ENCODE measurements at places on chromosomes 1 and 21. TPM values are rescaled to one million over a fixed set of nuclear protein-coding genes. Genes with fewer than 3 reads are reported as not detected.

MAGOH gene
- total RNA-seq = 145 TPM

KRTAP13-1 gene
- not detected for total RNA-seq

SFN gene
- 5.6 TPM for total RNA-seq

CFAP141 gene
- not detected for total RNA-seq

CD5L gene
- total RNA-seq = not detected

LCK gene
- total RNA-seq = 0.83 TPM

MYOG gene
- not detected for total RNA-seq

PALMD gene
- total RNA-seq = 31.1 TPM

FAAH gene
- 11.0 TPM for total RNA-seq

C1orf87 gene
- not detected for total RNA-seq

MYOM3 gene
- 16.5 TPM for total RNA-seq

PDC gene
- not detected for total RNA-seq

AMY1B gene
- not detected for total RNA-seq

FCRL5 gene
- total RNA-seq = not detected

TIE1 gene
- total RNA-seq = 0.84 TPM

APOBEC4 gene
- not detected for total RNA-seq

PTPN14 gene
- 4.7 TPM for total RNA-seq

AADACL4 gene
- not detected for total RNA-seq

SDE2 gene
- 24.7 TPM for total RNA-seq

OR10Z1 gene
- total RNA-seq = not detected

CHRM3 gene
- not detected for total RNA-seq

PLA2G2A gene
- total RNA-seq = 0.35 TPM

THEM5 gene
- not detected for total RNA-seq

JTB gene
- total RNA-seq = 66.8 TPM

KIF26B gene
- 0.03 TPM for total RNA-seq

RGS18 gene
- not detected for total RNA-seq

ADCY10 gene
- total RNA-seq = 0.02 TPM

KCNJ9 gene
- total RNA-seq = not detected

ITGB3BP gene
- 46.5 TPM for total RNA-seq

ALDH4A1 gene
- total RNA-seq = 76.4 TPM

GRIK1 gene
- not detected for total RNA-seq

TSSK3 gene
- 0.62 TPM for total RNA-seq

IRF6 gene
- not detected for total RNA-seq

All from HepG2 (cell line).